Stimulated activated CD4-positive, alpha-beta T cell treated with anti-CD3 and anti-CD28 coated beads, Interleukin-4, amount 100 ng/mL, for 1 hour (primary cell): ENCODE measurements at places on chromosomes 7 and 10.
A peak's percentile ranks its signal among the peaks of the same experiment; 100 is the strongest.

DNA sequence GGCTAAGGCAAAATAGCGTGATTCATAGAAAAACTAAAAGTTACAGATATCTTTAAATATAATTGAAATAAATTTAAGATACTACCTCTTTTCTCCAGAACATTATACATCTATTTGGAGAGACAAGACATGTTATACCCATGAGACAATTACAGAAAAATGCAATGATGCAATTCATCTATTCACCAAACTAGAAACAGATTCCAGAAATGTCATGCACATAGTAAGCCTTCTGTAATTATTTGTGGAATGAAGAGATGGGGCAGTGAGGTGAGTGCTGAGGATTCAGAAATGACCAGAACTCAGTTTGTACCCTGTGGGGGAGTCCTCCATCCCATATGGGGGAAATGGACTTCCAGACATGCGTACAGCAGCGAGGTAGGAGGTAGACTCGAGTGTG is 99.4 kb downstream of the MKX start:
- DNase-seq = no peak

DNA sequence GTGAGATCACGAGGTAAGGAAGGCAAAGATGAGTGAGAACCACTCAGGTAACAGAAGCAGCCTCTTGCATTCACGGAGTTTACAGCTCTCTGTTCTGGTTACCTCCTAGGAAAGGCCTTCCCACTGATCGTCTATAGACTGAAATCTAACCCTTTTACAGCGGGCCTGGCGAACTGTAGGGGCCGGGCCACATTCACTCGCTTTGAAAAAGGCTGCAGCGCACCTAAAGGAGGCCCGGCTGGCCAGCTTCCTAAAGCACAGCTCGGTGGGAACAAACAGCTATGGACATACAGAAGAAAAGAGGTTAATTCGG is 565 bp downstream of the ATP5MK start:
- DNase-seq = no peak

- no peak for DNase-seq
Observed at GRCh38 chr10:70565556-70566514, 36.7 kb downstream of the PRF1 start.

DNA sequence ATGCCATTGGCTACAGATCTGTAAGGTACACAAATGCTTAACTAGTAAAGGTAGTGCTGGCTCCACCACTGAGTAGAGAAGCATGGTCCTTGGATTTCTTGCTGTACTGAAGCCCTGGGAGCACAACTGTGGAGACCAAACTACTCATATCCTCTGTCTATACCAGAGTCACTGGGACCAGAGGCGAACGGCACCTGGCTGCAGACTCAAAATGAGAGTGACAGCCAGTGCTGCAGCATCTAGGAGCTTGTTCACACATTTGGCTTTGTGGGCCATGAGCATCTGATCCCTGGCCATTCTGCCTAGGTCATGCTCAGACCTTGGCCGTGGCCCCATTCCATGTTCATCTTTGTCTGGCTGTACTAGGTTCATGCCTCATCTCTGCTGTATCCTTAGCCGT is 31.9 kb downstream of the LRRC18 start:
- DNase-seq = no peak

DNA sequence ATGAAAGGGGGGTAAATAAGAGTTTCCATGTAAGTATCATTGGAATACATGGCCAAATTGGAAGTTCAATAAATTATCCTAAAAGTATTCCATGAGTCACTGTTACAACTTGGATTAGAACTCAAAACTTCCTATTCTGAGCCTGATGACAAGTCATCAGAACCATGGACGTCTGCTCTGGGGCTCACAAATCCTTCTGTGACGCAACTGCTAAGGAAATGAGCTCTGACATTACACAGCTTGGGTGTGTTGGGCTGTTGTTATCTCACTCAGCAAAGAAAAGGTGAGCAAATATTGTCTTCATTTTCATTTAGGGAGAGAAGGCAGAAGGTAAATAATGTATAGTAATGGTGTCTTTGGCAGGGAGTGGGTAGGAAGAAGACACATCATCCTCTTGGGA is 214.8 kb upstream of the ADO start:
- no peak for DNase-seq

DNA sequence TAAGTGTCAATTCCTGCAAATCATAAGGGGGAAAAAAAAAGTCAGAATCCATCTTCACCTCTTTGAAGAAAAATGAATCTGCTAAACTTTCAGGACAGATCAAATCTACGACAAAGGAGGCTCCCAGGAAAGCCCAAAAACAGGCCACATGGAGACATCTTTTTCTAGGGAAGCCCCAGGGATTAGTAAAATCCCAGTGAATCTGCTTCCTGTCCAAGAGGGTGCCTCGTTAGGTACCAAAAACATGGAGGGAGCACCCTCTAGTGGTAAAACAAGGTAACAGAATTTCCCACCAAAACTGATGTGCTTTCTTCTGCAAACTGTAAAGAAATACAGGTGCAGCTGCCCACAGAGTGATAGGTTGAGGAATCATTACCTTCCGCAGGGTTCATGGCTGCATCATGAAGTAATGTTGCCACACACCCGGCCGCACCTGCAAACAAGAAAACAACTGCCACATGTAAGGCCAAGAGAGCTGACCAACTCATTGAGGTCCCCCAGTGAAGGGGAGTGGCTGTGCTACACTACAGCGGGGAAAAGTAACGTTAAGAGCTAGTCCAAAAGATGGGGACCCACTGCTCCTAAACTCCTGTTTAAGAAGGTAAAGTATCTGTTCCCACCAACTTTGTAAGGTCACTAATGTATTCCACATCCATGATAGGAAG is 7.9 kb downstream of the SLC25A28 start:
- no peak for DNase-seq

DNA sequence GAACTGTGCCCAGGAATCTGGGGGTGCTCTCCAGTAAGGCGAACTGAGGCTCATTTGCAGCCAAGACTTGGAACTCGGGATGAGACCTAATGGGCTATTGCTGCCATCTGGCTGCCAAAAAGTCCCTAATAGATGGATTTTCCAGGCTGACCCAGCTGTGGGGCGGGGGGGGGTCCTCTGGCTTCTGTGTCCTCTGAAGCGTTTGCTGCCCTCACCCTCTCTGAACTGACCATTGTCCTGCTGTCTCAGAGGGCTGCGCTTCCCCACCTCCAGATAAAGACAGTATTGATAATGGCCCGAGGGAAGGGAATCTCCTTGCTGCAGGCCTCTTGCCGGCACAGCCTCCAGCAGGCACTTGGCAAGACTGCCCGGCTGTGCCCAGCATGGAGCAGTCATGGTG is 46.6 kb downstream of the CLEC2L start:
- DNase-seq = no peak

- DNase-seq = no peak
Observed at GRCh38 chr10:10193848-10194247, 823.8 kb upstream of the CELF2 start.

DNA sequence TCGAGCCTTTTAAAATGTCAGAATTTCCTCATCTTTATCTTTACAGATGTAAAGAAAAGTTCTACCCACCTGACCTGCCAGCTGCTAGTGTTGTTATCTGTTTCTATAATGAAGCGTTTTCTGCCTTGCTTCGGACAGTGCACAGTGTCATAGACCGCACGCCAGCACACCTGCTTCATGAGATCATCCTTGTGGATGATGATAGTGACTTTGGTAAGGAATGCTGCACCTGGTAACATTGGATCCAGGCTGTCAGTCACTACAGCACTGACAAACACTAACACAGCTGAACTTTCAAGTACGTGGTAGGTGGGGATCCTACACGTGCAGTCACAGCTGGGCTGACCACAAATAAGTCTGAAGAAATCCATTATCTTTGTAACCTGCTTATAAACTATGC is 77.6 kb downstream of the GALNT11 start:
- no peak for DNase-seq

GRCh38 chr10:72320676-72321247 is 34.0 kb downstream of the DNAJB12 start:
- peak; percentile 69 for DNase-seq

DNA sequence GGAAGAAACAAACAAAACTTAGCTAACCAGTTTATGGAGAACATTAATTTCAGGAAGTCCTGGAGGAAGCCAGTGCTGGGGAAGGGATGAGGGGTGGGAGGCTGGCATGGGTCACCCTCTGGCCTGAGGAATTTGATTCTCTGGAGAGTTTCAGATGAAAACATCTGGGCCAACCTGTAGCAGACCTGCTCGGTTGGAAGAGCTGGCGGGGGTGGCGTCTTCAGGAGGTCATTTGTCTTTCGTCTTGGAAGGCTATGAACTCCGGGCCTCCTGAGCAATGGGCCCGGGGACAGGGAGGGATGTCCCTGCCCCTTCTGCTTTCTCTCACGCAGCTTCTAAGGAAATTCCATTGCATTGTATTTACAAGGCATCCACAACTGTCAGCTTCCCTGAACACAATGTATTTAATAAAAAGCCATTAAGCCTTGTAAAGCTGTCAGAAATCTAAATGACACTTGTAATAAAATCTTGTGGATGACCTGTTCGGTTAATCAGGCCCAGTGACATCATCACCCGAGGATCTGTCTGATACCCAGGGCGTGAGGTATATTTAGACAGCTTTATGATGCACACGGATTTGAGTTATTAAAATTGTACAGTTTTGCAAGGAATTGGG is 250.5 kb downstream of the RAB11FIP2 start:
- no peak for DNase-seq

DNA sequence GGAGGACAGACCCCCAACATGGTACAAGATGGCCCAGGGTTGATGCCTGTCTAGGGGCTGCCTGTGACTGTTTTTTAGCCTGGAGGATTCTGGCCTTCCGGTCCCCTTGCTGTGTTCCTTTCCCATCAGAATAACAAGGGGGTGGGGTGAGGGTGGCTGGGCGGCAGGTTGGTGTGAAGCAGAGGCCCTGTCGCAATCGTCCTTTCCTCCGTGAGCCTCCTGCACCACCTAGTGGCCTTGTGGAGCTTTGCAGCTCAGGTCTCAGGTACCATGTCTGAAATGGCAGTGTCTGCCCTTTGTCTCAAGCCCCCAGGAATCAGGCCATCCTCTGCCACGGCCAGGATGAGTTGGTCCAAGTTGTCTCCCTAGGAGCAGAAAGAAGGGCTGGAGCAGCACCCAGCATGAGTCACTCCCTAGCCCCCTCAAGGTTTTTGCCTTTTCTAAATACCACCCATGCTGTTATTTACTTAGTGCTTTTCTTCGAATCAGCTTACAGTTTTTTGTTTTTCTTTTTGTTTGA is 24.2 kb downstream of the TACR2 start:
- DNase-seq = peak; percentile 73

DNA sequence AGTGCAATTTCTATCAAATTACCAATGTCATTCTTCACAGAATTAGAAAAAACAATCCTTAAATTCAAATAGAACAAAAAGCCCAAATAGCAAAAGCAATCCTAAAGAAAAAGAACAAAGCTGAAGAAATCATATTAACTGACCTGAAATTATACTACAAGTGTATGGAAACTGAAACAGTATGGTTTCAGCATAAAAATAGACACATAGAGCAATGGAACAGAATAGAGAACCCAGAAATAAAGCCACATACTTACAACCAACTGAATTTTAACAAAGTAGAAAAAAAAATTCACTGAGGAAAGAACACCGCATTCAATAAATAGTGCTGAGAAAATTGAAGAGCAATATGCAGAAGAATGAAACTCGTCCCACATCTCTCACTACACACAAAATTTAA is 142.0 kb upstream of the CHRM2 start:
- DNase-seq = no peak

GRCh38 chr10:31897506-31897905 is 31.1 kb downstream of the ARHGAP12 start:
- no peak for DNase-seq

GRCh38 chr7:134527979-134528371 is 608 bp downstream of the AKR1B10 start:
- no peak for DNase-seq

GRCh38 chr7:131735101-131735500 is 178.7 kb upstream of the PODXL start:
- DNase-seq = no peak

DNA sequence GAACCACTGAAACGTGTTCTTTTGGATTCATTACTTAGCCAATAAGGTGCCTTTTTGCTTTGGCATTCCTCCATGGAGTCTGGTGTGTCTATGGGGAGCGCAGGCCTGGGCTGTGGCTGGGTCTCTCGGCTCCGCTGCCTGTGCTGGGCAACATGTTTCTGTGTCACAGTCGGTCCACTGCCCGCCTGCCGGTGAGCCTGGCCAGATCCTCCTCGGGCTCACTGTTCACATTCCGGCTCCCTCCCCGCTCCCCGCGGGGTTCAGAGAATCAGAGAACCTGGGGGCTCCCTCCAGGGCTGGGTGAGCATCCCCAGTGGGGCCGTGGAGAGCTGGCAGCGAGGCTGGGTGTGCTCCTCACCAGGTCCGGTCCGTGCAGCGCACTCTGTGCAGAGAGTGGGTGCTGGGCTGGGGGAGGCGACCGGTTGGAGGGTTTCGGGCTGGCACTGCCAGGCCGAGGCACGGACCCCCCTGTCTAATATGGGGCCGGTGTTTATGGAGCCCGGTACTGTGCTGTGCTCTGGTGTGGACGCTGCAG is 70.4 kb downstream of the INPP5A start:
- DNase-seq = no peak

- no peak for DNase-seq
Observed at GRCh38 chr7:144768633-144769032, 67.2 kb downstream of the TPK1 start.
